Muscle of arm (tissue), 14 donors: ENCODE measurements at places on chromosomes 12 and 14. TPM values are rescaled to one million over a fixed set of nuclear protein-coding genes. Genes with fewer than 3 reads are reported as not detected.

DNA sequence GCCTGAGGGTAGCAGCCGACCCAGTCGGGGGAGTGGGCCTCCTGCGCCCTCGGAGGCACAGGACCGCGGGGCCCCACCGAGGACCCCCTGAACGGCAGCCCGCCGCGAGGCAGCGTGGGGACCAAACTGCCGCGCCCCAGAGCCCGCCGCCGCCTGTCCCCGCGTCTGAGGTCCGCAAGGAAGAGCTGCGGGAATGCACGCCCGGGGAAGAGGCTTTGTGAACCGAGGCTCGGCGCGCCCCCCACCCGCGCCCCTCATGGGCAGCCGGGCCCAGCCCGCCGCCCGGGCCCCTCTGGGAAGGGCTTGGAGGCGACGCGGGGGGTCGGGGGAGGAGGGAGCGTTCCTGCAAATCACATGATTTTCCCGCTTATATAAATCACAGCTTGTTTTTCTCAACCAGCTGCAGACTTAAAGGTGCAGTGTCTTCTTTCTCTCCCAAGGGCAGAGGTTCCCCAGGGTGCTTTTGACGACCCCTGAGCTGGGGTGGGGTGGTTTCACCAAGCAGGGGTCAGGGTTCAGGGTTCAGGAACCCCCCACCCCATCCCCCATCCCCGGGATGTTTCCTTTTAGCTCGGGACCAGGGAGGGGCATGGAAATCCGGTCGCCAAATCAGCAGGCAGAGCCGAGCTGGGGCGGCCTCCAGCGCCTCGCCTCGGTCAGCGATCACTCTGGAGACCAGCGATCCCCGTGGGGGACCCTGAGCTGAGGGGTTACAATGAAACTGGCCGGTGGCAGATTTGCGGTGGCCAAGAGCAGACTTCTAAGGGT, 44.7 kb upstream of the ATP23 start:
- no peak for DNase-seq

The PROX2 gene
- polyA plus RNA-seq, result 0.89 TPM

The TMEM119 gene
- 39.0 TPM for polyA plus RNA-seq

The POTEM gene
- not detected for polyA plus RNA-seq

The RIMBP2 gene
- 1.1 TPM for polyA plus RNA-seq
